Stimulated activated naive CD8-positive, alpha-beta T cell treated with anti-CD3 and anti-CD28 coated beads, Interleukin-15, Interleukin-2, amounts not matched to agents 100 U/mL and 50 U/mL, for 24 hours (primary cell): ENCODE measurements at places on chromosomes 12 and 14.

DNA sequence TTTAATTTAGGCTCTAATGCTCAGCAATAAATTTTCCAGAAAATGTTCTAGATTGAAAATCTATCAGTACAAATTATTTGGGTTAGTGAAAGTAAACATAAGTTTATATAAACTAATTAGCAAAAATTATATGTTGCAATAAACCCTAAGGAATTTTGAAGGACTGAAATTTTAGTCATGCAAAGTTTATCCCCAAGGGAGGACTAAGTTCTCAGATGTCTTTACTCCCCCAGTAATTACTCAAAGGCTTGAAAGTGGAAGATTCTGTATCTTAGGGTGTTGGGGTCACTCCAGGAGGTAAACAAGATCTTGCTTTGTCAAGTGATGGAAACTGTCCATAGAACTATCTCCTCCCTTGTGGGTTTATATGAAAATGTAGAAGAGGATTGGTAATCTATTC is 183.7 kb downstream of the AKAP6 start:
- no peak for DNase-seq

- no peak for DNase-seq
Measured at GRCh38 chr12:133108150-133108549, 21.9 kb downstream of the ZNF891 start.

DNA sequence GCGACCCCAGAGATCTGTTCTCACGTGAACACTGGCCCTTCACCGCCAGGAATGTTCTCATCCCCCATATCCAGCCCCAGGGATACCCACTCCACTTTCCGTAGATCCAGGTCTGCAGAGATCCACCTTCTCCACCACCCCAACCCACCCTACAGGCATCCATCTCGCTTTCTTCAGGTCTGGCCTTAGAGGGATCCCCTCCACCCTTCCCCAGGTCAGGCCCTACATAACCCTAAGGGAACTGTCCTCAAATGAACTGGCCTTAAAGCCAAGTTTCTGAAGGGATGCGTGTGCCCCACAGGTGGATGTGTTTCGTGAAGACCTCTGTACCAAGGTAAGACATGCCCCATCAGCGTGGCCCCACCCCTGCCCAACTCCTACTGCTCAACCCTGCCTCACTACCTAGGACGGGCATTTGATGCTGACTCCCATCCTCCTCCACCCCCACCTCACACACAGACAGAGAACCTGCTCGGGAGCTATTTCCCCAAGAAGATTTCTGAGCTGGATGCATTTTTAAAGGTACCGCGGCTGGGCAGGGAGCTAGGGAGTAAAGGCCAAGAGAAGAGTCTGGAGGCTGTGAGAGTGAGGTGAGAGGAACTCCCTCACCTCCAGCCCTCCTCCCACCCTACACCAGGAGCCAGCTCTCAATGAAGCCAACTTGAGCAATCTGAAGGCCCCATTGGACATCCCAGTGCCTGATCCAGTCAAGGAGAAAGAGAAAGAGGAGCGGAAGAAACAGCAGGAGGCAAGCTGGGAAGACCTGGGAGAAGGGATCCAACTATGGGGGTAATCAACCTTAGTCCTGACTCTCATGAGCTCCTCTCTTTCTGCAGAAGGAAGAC is 912 bp downstream of the PSME1 start:
- no peak for DNase-seq

DNA sequence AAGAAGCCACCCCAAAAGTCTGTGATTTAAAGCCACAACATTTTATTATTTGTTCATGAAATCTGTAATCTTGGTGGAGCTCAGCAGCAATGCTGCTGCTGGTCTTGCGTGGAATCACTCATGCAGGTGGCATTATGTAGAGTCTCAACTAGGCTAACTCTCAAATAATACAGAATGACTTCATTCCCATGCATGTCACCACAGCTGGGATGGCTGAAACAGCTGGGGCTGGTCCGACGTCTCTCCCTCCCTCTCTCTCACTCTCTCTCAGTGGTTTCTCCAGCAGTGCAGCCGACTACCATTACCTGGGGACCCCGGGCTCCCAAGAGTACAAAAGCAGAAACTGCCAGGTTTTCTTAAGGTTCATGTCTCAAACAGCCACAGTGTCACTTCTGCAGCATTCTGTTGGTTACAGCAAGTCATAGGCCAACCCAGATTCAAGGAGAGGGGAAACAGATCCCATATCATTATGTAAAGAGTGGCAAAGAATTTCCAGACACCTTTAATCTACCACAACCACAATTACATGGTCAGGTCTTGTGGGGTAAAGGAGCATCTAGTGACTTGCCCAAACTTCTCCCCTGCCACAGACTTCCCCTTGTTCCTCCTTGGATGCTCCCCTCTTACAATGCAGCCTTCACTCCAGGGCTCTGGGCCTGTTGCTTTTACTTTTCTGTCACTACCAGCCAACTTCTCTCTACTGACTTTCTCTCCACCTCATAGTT is 192.0 kb upstream of the HMGA2 start:
- no peak for DNase-seq

DNA sequence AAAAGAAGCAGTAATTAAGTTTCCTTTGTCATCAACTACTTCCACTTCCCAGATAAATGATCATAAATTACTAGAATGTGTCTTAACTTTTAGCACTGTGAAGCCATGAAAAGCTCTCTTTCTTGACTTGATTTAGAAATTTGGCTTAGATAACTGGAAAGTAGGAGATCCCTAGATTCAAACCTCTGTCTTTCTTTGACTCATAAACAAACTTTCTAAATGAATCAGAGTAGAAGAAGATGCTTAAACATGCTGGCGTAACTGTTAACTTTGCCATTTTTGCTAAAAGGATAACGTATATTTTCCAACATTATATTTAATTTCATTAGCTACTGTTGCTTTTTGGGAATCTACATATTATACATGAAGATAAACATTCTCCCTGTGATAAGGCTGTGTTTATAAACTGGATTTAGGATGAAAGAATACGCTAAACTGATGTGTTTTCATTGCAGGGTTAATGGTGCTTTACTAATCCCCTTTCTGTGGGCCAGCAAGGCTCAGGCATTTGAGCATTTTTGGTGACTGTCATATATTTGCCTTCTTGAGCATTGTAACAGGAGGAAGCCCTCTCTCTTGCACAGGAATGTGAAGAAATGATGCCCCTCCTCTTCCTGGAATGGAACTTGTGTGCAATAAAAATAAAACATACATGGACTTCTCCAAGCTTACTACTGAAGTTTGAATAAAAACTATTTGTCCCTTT is 301.4 kb downstream of the BMP4 start:
- no peak for DNase-seq

DNA sequence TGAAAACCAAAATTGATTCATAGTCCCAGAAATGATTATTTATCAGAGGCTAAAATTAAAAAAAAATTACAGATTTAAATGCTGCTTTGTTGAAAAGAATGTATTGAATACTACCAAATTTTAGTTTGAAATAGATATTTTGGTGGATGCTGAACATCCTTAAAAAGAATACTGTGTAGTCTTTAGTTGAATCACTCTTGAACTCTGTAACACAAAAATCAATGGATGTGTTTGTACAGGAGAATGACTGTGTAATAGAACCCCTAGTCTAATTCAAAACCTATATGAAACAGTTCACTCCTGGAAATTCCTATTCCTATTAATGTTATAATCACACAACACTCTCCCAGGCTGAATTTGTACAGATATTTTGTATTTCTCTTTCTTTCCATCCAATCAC is 1.5 kb upstream of the TSPAN8 start:
- DNase-seq, result no peak

- no peak for DNase-seq
Measured at GRCh38 chr12:25041006-25041741, 92.3 kb upstream of the BCAT1 start.

- DNase-seq, result no peak
Measured at GRCh38 chr12:52045794-52046199, 5.4 kb upstream of the NR4A1 start.

DNA sequence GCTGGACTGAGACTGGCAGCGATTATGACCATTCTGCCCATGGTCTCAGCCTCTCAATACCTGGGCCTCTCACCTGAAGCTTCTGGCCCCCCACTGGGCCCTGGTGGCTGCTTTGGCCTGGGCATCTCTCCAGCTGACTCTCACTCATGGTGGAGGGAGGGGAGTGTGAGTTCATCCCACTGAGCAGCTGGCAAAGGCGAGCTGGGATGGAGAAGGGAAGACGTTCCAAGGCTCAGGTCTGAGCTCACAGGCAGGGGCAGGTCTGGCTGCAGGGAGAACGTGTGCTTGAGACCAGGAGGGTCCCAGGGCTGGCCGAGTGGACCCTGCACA is 103.5 kb downstream of the TMEM121 start:
- DNase-seq, result no peak

DNA sequence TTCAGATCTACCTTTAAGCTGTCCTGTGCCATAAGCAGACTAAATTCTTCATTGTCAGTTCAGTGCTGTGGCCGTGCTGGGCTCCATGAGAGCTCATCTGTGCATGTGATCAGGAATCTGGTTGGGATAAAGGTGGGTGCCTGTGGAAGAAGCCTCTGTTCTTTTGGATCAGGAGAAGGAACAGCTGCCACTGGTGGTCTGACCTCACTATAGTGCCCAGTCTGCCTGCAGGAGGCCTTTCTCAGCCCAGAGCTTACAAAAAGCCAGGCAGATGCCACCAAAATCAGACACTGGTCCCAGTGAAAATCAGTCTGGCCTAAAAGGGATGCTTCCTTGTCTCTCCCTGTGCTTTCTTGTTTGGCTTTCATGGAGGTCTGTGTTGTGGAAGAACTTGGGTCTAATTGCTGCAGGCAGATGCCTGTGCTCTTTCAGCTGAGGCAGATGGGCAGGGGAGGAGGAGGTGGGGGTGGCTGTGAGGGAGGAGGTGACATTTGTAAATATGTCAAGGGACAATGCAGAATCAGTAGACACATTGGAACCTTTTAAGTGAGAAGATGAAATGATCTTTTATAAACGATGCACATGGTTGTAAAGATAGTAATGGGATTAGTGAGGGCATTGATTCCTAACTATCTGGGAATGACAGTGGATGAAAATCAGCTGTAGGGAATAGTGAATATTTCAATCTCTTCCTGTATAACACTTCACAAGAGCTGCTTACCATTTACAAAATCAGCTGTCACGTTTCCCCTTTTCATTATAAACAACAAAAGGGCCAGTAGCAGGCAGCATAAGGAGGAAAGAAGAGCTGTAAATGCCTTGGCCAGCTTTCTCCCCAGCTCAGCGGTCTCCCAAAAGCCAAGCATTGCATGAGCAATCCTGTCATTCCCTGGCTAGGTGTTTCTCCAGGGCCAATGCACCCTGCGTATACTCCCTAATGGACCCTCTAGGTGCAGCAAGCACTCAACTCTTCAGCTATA is 44.6 kb downstream of the CACNA2D4 start:
- DNase-seq, result no peak

GRCh38 chr14:101877766-101878165 is 86.6 kb upstream of the DYNC1H1 start:
- DNase-seq, result no peak

GRCh38 chr14:24367514-24368211 is at the start of gene NFATC4:
TSS of gene NFATC4 (plus strand) at chr14:24368184. CDS start at chr14:24368341, 157 bp downstream.
- DNase-seq, result peak; percentile 50

GRCh38 chr12:28367326-28367725 is 177.1 kb downstream of the CCDC91 start:
- no peak for DNase-seq

- no peak for DNase-seq
Measured at GRCh38 chr12:55823419-55823818, 5.6 kb downstream of the ORMDL2 start.

DNA sequence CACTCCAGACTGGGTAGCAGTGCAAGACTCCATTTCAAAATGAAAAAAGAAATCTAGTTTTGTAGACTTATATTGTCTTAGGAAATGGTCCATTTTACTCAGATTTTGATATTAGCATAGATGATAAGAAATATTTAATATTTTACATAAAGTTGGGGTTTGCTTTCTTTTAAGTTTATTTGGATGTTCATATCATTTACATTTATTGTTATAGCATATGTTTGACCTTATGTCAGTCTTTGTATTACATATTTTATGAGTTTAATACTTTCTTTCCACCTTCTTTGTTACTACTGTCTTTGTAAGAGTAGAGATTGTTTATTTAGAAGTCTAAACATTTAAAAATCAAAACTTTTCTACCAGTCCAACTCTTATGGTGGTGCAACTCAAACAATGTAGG is 162.7 kb upstream of the OTX2 start:
- DNase-seq, result no peak

DNA sequence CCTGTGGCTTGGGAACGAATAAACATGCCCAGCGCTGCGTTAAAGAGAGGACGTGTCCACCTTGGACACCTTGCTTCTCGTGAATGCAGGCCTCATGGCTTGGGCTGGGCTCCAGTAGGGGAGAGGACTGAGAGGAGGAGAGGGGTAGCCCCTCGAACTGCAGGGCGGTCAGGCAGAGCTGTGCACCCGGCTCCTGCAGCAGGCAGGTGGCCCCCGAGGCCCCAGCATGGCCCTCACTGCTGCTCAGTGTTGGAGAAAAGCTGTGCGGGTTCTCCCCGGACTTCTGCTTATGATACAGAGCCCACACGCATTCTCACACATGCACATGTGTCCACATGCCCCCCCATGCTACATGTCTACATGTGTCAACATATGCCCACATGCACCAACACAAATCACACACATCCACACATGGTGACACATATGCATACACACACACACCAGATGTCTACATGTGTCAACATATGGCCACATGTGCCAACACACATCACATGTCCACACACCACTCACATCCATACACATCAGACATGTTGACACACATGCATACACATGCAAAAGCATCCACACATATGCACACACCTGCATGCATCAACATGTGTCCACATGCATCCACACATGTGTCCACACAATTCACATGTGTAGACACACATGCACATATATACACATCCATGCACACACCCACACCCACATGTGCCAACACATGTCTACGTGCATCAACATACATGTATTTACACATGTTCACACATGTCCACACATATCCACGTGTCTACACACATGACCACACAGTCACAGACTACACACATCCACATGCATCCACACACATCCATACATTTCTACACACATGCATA is 3.0 kb downstream of the ADGRD1 start:
- no peak for DNase-seq

- DNase-seq, result no peak
Measured at GRCh38 chr12:109027767-109028166, 6.9 kb upstream of the SVOP start.

GRCh38 chr14:52366796-52367315 is 52.7 kb downstream of the PTGER2 start:
- DNase-seq, result no peak

DNA sequence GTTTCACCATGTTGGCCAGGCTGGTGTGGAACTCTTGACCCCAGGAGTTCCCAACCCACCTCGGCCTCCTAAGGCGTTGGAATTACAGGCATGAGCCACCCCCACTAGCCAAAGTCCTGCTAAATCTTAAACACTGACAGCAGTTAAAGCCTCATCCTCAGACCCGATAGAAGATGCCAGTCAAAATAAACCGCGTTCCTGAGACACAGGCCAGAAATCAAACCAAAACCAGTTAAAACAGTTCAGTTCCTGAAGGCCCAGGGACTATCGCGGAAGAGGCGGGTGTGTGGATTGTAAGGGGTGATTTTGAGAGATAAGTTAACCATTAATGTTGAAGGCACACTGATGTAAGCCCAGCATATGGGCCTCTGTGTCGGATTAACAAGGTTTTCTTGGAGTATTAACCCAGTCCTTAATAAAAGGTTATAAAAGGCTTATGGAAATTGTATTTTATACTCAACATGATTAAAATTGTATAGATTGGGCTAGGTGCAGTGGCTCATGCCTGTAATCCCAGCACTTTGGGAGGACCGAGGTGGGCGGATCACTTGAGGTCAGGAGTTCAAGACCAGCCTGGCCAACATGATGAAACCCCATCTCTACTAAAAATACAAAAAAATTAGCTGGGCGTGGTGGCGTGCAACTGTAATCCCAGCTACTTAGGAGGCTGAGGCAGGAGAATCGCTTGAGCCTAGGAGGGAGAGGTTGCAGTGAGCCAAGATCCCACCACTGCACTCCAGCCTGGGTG is 18.7 kb upstream of the CDCA4 start:
- no peak for DNase-seq
